T-helper 2 cell (primary cell): ENCODE measurements at places on chromosomes 5 and 9.

DNA sequence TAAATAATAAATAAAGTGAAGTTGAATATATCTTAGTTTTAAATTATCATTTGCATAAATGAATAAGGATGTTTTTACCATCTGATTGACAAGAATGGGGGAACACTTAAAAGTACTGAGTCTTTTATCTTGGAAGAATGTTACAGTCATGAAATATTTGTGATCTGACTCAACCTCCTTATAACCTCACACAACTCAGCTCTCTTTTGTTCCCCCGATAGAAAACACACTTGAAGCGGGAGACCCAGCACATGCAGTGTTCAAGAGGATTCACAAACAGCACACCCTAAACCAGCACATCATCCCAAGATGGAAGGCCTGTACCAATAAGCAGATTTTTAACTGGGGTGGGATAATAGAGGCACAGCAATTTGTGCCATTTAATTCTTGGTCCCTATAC is 15.5 kb downstream of the BAAT start:
- DNase-seq: no peak

DNA sequence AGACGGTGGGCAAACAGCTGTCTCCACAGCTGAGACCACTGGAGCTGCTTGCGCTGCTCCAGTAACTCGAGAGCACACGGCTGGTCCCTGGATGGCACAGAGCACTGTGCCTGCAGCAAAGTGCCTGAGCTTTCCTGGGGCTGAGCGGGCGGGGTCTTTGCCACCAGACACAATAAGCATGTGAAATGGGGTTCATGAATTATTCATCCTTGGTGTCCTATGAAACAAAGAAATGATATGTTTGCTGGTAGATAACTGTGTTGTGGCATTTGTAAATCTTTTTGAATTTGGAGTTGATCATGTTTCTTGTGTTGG is 151.7 kb upstream of the MPDZ start:
- DNase-seq: no peak

DNA sequence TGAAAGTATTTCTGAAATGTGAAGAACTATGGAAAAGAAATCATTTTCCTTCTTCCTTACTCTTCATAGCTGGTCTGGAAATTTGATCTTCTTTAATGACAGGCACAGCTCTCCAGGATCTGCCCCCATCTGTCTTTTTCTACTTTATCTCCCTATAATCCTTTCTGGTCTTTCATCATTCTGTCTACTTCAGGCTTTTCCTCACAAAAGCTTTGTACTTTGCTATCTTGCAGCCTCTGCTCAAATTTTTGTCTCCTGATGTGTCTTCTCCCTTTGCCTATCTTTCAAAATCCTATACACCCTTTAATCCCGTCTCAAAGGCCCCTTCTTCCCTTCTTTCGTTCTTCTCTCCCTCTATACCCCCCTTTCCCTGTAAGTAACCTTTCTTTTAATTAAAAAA is 114.9 kb upstream of the ATP10B start:
- no peak for DNase-seq

DNA sequence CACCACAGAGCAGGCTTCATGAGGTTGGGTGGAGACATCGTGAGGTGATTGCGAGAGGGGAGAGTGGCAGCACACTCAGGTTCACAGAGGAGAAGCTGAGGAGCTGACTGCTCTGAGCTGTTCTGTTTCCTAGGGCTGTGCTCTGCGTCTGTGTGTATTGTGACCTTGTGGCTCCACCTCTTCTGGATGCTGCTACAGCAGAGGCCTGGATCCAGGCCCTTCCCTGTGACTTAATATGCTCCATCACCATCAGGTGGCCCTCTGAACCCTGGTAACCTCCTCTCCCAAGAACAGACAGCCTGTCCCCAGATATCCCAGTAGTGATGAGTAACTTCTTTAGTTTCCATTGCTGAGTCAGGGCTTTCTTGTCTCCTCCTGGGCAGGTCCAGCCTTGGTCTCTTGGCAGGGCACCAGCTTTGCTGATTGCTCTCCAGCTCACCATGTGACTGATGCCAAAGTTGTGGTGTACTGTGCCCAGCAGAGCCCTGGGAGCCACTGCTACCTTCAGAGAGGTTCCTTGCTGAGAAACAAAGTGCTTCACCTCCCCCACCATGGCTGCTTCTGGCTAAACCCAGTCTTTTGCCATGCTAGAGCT is 212.8 kb upstream of the CHD1 start:
- DNase-seq: no peak

- DNase-seq: no peak
Observed at GRCh38 chr9:72589667-72590521, 68.5 kb downstream of the TMC1 start.

- no peak for DNase-seq
Observed at GRCh38 chr5:72355706-72356299, 35.6 kb downstream of the PTCD2 start.

- DNase-seq: no peak
Observed at GRCh38 chr5:72860499-72860898, 44.0 kb downstream of the TNPO1 start.

DNA sequence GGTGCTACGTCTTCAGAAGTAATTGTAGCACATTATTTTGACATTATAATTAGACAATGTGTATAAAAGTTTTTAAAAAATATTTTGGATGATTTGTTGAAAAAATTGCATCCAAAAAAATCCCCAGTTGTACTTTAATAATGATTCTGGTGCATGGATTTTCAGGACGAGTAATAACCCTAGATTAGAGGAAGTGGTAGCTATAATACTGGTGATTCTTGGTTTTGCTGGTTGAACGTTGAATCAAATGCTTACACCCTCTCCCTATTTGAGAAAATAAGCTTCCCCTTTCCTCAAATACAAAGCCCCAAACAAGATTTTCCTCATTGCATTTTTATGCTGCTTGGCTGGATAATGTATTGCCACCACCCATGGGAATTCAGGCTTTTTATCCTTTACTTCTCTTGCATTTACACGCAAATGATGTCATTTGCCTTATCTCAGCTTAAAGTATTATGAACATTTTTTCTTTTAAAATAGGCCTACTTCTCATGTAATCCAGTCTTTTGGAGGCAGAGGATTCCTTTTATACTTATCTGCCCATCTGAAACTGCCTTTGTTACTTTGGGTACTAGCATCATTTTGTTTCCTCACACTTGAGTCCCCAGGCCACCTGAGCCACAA is 86.3 kb downstream of the UBE2R2 start:
- no peak for DNase-seq

DNA sequence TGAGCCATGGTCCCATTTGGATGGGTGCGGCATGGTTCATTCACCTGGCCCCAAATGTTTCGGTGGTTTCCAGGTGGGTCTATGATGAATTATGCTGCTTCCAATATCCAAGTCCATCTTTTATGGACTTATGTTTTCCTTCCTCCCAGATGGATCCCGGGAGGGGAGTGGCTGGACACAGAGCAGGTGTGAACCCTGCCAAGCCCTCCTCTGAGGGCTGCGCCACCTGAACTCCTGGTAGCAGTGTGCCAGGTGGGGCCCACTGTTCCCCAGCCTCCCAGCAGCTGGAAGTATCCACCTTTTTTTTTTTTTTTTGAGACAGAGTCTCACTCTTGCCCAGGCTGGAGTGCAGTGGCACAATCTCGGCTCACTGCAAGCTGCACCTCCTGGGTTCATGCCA is 42.9 kb downstream of the WNK2 start:
- DNase-seq: no peak

- no peak for DNase-seq
Observed at GRCh38 chr5:42495914-42496313, 72.7 kb downstream of the GHR start.

GRCh38 chr5:133539818-133540217 is 72.5 kb downstream of the FSTL4 start:
- DNase-seq: no peak

GRCh38 chr5:89729623-89730301 is 679.8 kb downstream of the CETN3 start:
- DNase-seq: no peak

GRCh38 chr9:112377684-112378327 is 2.1 kb upstream of the HSDL2 start:
- no peak for DNase-seq

DNA sequence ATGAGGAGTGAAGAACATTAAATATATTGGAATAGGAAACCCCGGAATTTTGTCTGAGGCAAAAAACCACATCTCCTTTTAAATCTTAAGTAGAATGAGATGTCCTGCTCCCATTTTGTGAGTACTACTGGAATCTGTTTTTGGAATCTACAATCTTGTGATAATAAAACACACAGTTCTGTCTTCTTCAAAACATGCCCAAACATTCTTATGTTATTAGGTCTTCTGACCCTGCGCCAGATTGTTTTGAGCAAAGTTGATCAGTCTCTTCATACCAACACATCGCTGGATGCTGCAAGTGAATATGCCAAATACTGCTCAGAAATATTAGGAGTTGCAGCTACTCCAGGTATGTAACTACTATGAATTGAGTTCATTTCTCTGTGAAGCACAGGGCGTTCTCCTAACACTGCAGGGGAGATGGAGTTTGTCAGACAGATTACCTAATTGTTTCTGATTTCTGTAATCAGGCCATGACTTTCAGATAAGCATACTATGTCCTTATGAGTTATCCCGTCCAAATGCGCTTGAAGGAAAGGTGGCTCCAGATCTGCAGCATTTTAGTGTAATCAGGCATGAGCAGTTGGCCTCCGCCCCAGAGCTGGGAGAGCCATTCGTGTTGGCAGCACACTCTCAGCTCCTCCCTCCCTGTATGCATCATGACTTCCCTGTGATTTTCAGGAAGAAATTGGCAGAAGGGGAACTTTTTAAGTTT is 88.0 kb downstream of the NLN start:
- DNase-seq: no peak

- no peak for DNase-seq
Observed at GRCh38 chr5:28190011-28190410, 1151.6 kb upstream of the CDH9 start.

- DNase-seq: no peak
Observed at GRCh38 chr9:89825669-89826068, 220.9 kb downstream of the GADD45G start.

DNA sequence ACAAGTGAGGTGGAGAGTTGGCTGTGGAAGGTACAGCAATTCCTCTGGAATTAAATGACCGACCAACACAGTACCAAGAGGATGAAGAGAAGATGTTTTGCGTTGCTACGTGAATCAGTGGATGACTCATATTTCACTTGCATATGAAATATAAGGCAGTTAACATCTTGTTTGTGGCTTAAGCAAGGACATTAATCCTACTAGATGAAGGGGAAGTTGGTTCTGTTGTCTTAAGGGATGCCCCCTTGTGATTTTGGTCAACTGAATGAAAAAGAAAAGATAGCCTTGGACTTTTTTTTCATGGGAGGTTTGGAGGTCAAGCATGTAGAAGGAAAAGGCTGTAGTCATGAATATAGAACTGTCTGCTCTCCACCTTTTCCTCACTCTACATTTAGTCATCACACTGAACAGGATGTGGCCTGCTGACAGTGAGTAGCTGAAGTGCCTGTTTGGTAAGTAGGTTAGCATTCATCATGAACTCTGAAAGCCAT is 33.9 kb downstream of the VLDLR start:
- DNase-seq: peak; percentile 88

- no peak for DNase-seq
Observed at GRCh38 chr5:170536525-170536924, 32.7 kb downstream of the KCNIP1 start.

DNA sequence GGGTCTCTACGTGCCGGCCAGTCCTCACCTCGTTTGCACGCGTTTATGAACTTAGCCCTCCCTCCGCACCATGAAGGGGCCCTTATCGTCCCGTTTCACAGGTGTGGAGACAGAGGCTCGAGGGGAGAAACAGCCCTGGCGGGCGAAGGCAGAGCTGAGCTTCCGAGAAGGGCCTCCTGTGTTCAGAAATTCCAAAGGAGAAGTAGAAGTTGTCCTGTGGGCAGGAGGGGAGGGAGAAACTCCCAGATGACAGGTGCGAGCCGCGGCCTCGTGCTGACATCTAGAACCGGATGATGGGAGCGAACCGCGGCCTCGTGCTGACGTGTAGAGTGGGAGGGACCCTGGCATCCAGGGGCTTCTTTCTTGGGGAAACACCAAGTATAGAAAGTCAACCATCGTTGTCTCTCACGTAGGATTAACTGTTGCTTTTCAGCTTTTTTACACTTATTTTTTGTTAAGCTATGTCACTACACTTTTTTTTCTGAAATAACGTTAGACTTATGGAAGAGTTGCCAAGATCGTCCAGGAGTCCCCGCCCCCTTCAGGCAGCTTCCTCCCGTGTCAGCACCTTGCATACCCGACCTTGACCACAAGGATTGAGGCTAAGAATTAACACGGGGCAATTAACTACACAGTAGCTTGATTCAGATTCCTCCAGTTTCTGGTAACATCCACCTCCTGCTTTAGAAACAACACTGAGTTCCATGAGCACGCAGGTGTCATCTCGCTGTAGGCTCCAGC is 42.8 kb upstream of the NKD2 start:
- peak; percentile 67 for DNase-seq

DNA sequence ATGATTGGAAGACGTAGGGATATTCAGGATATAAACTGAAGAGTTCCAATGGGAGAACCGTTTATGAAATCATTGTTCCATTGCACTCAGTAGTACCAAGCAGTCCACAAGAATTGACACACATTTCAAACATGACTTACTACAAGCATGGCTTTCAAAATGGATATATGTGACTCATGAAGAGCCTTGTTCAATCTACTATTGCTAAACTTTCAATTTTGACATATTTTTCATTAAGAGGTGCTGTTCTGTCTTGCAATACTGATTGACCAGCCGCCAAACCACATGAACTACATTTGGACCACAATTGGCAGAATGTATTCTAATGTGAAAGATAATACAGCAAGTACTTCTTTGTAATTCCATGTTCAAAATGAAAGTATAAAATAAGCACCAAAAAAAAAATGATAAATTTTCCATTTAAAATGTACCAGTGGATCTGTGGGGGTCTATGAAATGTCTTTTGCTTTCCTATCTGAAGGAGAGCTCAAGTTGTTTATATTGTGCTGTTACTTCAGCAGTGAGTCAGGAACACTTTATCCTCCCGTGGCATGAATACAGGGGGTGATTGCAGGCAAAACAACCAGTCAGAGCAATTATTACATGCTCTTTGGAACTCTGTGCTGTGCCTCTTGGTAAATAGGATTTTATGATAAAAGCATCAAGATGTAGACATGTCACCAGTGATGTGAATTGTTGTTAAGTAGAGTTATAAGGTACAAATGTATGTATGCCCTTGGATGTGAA is 366.0 kb downstream of the ARRDC3 start:
- DNase-seq: no peak

- no peak for DNase-seq
Observed at GRCh38 chr9:8025551-8025950, 226.0 kb upstream of the DMAC1 start.

DNA sequence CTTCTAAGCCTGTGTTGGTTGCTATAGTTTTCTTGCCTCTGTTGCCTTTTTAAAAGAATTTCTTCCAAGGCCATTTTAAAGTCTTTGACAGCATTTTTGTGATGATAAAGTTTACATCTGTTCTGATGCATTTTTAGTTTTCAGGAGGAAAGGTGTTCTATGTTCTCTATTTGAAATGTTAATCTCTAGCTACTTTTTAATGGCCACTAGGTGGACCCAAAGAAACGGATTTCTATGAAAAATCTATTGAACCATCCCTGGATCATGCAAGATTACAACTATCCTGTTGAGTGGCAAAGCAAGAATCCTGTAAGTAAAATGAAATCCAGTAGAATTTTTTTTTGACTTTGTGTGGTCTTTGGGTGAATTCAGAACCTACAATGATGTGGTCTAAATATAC is 60.2 kb downstream of the MELK start:
- no peak for DNase-seq

GRCh38 chr9:107274953-107275422 is 8.1 kb upstream of the RAD23B start:
- no peak for DNase-seq

GRCh38 chr9:112198646-112199045 is 23.5 kb upstream of the SUSD1 start:
- no peak for DNase-seq
